Fibroblast of villous mesenchyme (primary cell): ENCODE measurements at places on chromosomes 4 and X. TPM values are rescaled to one million over a fixed set of nuclear protein-coding genes. Genes with fewer than 3 reads are reported as not detected.

DNA sequence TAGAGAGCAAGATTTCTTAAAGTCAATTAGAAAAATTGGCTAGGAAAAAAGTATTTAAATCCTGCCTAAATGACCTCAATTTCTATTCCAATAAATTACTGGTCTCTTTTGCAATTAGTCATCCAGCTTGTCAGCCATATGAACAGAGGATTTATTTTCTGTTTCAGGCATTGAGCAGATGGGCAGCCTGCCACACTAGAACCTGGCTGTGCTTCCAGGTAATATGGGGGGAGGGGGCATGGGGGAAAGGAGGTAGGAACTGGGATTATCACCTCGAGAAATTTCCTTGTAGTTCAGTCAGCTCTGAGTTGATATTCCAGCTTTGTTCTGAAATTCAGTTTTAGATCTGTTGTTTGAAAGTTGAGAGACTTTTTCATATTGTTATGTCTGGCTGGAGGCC lies 206.3 kb upstream of the LCORL start:
- DNase-seq: no peak

Gene DAPP1
- total RNA-seq: not detected in 2 replicates

DNA sequence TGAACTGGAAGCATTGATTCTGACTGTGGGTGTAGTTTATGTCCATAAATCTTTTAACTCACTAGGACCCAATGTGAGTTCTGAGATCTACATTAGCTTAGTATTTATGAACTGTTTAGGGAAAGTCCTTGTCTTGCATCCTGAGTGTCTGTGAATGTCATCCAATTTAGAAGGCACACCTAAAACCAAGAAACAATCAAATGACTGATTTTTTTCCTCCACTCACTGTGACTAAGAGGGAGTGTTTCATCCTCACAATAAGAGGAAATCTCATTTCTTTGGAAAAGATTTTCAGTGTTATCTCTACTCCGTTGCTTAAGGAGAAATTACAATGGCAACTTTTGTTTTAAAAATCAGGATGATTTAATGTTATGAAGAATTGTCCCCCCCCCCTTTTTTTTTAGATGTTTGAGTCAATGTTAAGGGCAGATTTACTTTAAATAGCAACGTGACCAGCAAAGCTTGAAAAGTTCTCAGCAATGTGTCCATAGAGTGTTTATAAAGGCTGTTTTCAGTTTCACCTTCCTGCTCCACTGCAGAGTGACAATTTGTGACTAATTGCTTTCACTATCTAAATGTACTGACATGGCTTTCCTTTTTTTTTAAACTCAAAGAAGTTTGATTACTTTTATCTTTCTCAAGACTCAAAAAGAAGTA lies 173.0 kb downstream of the SPCS3 start:
- DNase-seq: peak; percentile 13

GRCh38 chr4:123415977-123416376 lies 19.4 kb downstream of the SPRY1 start:
- DNase-seq: peak; percentile 74

GRCh38 chr4:89212666-89213381 lies 94.8 kb downstream of the GPRIN3 start:
- peak; percentile 10 for DNase-seq

DNA sequence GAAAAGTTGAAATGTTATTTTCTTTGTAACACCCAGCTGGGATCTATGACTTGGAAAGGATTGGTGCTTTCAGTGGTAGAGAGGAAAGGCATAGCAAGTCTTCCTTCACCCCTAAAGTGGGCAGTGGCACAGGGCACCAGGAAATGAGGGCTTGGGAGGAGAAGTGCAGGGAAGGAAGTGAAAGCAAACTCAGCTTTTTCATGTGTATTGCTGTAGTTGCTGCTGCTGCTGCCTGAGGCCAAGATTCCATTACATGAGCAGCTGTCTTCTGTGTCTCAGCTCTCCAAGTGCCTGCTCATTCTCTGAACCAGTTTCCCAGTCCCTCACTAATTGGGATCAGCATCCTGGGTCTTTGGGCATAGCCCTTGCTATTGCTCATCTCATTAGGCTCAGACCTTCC lies 2.6 kb downstream of the HCCS start:
- DNase-seq: peak; percentile 18

Gene NDNF
- total RNA-seq: 0.32 and 0.86 TPM in 2 replicates
